ENCODE measurements at places on chromosomes 1 and 21. TPM values are rescaled to one million over a fixed set of nuclear protein-coding genes. Genes with fewer than 3 reads are reported as not detected.

DNA sequence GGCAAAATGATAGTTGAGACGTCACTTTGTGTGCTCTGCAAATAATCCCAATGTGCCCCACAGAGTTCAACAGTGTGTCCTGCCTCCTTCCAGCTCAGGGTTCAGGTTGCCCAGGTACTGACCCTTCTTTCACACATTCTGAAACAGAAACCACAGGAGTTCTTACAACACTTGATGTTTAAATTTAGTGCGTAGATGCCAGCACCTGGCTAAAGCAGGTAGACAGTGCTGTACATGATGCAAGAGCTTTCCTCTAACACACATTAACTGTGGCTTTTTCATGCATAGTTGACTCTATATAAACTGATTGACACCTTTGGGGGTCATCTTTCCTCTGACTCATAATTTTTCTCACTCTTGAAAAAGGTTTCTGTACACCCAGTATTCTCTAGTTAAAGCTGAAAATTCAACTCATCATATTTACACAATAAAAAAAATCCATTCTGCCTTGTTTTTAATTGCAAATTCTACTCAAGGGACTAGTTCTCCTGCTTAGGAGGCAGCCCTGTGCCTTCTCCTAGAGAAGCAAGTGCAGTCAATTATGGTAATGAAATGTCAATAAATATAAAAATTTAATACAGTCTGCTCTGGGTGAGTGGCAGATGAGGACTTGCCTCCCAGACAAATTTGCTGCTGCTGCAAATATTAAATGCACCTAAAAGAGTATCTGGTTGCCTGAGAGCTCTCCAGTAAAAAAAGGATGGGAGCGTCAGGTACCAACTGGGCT is 91.4 kb downstream of the NR5A2 start:
- no peaks in the 10 kb centered on the region for H3K4me1 ChIP-seq
- H3K27me3 ChIP-seq, result no peaks in the 10 kb centered on the region
- no peak overlapping the region for H3K4me3 ChIP-seq
- no peak overlapping the region for H3K27ac ChIP-seq

AJAP1 gene
- total RNA-seq, result 0.16 TPM

DNA sequence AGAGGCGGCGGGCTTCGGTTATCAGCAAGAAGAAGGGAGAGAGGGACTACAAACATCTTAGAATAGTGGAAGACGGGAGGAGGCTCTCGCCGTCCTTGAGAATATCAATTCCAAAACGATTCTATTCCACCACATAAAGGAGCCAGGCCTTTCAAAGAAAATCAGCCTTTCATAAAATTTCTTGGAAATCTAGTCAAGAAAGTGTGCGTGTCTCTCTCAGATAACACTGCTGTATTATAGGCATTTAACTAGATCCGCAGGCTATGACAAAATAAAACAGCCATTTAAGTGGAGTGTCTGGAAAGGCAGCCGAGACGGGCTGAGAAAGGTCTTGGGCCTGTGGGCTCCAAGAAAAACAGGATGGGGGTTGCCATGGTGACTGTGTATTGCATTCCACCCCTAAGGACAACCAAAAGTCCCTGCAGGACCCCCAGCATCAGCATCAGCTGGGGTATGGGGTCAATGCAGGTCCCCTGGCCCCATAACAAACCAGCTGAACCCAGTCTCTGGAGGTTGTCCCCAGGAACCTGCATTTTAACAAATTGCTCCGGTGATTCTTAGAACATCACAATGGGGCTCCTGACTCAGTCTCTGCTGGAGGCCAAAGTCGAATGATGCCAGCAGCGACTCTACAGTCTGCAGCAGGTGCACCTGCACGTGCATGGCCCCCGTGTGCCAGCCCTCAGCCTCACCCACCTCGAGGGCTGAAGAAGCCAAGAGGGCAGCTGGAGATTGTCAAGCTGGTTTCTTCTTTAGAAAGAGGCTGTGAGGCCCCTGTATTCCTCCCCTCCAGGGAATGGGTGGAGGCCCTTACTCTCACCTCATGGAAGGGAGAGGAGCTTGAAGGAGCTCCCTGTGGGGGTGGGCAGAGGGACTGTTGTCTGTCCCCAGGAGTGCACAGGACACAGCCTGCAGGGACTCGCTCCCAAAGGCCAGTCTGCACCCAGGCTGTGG is 287.4 kb downstream of the NPHP4 start:
- H3K27me3 ChIP-seq, result no peaks in the 10 kb centered on the region
- H3K4me3 ChIP-seq, result no peak overlapping the region
- no peak overlapping the region for H3K27ac ChIP-seq
- DNase-seq, result no peak
- H3K4me1 ChIP-seq, result no peaks in the 10 kb centered on the region
- H3K36me3 ChIP-seq, result no peaks in the 10 kb centered on the region

CD2 gene
- 5.0 TPM for total RNA-seq

DNA sequence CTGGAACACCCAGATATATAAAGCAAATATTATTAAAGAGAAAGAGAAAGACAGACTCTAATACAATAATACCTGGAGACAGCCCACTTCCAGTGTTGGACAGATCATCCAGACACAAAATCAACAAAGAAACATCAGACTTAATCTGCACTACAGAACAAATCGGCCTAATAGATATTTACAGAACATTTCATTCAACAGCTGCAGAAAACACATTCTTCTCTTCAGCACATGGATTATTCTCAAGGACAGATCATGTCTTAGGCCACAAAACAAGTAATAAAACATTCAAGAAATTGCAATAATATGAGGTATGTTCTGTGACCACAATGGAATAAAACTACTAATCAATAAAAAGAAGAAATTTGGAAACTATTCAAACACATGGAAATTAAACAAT is 398.3 kb upstream of the DUSP10 start:
- DNase-seq, result no peak
- no peaks in the 10 kb centered on the region for H3K36me3 ChIP-seq
- H3K27ac ChIP-seq, result no peak overlapping the region
- peaks cover 2% of the 10 kb centered on the region for H3K4me1 ChIP-seq
- no peaks in the 10 kb centered on the region for H3K27me3 ChIP-seq

GRCh38 chr1:109152196-109152595 is 38.3 kb downstream of the ELAPOR1 start:
- no peak for DNase-seq
- no peaks in the 10 kb centered on the region for H3K27me3 ChIP-seq
- no peak overlapping the region for H3K4me3 ChIP-seq
- H3K27ac ChIP-seq, result peak overlapping the region; percentile 79
- no peaks in the 10 kb centered on the region for H3K36me3 ChIP-seq

DNA sequence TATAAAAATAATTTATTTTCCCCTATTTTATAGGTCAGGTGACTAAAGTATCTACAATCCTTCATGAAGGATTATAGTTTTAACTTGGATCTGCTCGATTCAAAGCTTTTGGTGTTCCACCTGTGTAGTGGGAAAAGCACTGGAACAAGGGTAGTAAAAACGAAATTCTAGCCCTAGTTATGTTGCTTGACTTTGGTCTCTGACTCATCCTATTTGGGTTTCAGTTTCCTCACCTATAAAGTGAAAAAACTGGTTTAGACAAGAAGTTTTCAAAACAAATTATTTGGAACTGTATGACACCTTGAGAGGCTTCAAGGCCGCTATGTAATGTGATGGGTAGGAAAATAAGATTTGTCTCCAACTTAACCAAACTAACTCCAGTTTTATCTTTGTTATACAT is 505.2 kb upstream of the ZRANB2 start:
- DNase-seq, result no peak
- no peaks in the 10 kb centered on the region for H3K36me3 ChIP-seq
- H3K4me3 ChIP-seq, result no peak overlapping the region
- no peaks in the 10 kb centered on the region for H3K27me3 ChIP-seq
- no peaks in the 10 kb centered on the region for H3K4me1 ChIP-seq
- no peak overlapping the region for H3K27ac ChIP-seq

KRTAP10-12 gene
- not detected for total RNA-seq

CLDN17 gene
- not detected for total RNA-seq

- peaks cover 66% of the 10 kb centered on the region for H3K4me1 ChIP-seq
- no peak overlapping the region for H3K4me3 ChIP-seq
- DNase-seq, result peak; percentile 70
- H3K36me3 ChIP-seq, result no peaks in the 10 kb centered on the region
These were observed 7.3 kb downstream of the SH3BGRL3 start for GRCh38 chr1:26287033-26287711.

- DNase-seq, result no peak
- H3K36me3 ChIP-seq, result no peaks in the 10 kb centered on the region
- H3K4me3 ChIP-seq, result no peak overlapping the region
- H3K4me1 ChIP-seq, result no peaks in the 10 kb centered on the region
- no peak overlapping the region for H3K27ac ChIP-seq
These were observed 21.6 kb upstream of the PCP4 start for GRCh38 chr21:39845571-39846130.

DNA sequence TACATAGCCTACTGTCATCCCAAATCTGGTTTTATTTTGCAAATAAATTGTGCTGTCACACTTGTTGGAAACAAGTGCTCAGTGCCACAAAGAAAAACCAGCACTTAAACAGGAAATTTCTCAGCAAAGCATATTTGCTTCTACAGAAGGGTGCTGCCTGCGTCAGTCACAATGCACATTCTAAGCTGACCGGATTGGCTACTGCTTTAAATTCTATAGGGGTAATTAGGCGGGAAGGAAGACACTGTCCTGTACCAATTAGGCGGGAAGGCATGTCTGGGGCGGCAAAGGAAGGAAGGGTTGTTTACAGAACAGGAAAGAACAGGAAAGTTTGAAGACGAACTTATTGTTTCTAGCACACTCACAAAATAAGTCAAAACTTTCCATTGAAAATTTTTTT is 2.8 kb downstream of the IFI16 start:
- peak; percentile 15 for DNase-seq
- H3K36me3 ChIP-seq, result no peaks in the 10 kb centered on the region
- H3K27ac ChIP-seq, result peak overlapping the region; percentile 49
- no peaks in the 10 kb centered on the region for H3K27me3 ChIP-seq

NFASC gene
- 12.0 TPM for total RNA-seq

USP25 gene
- 82.0 TPM for total RNA-seq

DENND2D gene
- 56.4 TPM for total RNA-seq

DNA sequence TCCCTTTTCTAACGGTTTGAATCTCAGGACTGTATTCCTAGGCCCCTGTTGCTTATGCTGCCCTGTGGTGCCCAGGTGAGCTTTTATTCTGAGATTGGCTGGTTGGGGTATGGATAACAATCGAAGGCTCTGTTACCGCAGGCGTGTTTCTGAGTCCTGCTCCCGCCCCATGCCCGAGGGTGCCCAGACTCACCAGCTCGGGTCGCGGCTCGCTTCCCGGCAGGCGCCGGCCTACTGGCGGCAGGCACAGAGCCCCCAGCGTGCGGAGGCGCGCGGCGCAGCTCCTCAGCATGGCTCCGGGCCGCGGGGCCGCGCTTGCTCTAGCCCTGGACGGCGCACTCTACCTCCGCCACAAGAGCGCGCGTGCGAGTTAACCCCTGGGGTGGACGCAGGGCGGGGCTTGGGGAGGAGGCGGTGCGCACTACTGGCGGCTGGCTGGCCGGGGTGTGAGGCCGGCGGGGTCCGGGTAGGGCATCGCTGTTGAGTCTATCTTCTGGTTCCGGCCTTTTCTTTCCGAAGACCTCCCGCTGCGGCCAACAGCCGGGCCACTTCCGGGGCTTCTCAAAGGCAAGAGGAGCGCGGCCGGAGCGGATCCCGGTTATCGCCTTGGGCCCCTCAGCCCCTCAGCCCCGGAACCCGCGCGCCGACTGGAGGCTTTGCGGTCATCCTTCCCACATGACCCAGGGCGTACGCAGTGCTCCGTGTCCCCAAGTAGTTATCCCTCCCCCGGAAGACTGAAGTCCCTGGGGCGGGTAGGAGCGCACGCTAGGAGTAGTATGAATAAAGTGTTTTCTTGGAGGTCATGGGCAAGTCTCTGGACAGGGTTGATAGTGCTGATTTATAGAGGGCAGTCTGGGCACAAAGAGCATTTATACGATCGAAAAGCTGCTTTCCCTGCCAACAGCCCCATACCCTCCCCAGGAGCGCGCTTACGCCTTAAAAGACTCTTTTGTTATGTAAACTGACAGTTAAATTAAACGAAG is at the start of gene THEM4:
Gene THEM4, minus strand, starts transcription at position 345 of the 983 bp plus-strand sequence. Its CDS starts 53 bp downstream, at position 292.
- peak within 1 kb of the TSS; percentile 88 for H3K27ac ChIP-seq
- peaks cover 5% of the 10 kb centered on the region for H3K4me1 ChIP-seq
- no peaks in the 10 kb centered on the region for H3K36me3 ChIP-seq
- peak; percentile 98 for DNase-seq
- peak within 1 kb of the TSS; percentile 61 for H3K4me3 ChIP-seq

GRCh38 chr1:116195077-116195868 is 84.1 kb downstream of the MAB21L3 start:
- H3K27ac ChIP-seq, result peak overlapping the region; percentile 65
- no peaks in the 10 kb centered on the region for H3K27me3 ChIP-seq
- no peaks in the 10 kb centered on the region for H3K36me3 ChIP-seq
- no peak overlapping the region for H3K4me3 ChIP-seq

- H3K27ac ChIP-seq, result no peak overlapping the region
- no peak for DNase-seq
- no peaks in the 10 kb centered on the region for H3K4me1 ChIP-seq
- H3K36me3 ChIP-seq, result no peaks in the 10 kb centered on the region
These were observed 398 bp upstream of the DPT start for GRCh38 chr1:168729405-168729802.

PSEN2 gene
- total RNA-seq, result 24.6 TPM

DNA sequence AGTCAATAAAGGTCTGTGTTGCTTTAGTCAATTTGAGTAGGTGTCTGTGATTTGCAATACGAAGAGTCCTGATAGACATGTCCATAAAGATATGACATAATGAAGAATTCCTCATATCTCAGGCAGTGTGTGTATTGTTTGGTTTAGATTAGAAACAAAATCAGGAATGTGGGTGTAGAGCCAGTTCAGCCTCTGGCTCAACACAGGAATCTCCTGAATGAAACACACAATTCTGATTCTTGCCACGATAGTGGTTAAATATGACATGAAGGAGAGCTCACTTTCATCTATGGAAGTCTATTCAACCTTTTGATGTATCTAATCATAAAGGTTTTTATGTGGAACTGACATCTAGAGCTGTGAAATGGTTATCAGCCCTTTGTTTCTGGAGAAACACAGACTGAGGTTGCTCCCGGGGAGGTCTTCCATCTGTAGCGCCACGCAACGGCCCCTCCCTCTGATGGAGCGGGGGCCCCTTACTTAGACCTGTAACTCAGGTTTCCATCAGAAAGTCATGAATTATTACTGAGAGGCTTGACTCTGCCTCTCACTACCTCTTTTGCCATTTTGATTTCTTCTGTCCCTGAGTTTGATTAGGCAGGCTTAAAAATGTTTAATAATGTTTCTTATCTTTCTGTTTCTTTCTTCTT is 19.5 kb downstream of the TSPAN2 start:
- no peak overlapping the region for H3K4me3 ChIP-seq
- DNase-seq, result no peak
- H3K36me3 ChIP-seq, result no peaks in the 10 kb centered on the region
- peaks cover 51% of the 10 kb centered on the region for H3K4me1 ChIP-seq

CLEC20A gene
- not detected for total RNA-seq

ADGRB2 gene
- 1.1 TPM for total RNA-seq

DNA sequence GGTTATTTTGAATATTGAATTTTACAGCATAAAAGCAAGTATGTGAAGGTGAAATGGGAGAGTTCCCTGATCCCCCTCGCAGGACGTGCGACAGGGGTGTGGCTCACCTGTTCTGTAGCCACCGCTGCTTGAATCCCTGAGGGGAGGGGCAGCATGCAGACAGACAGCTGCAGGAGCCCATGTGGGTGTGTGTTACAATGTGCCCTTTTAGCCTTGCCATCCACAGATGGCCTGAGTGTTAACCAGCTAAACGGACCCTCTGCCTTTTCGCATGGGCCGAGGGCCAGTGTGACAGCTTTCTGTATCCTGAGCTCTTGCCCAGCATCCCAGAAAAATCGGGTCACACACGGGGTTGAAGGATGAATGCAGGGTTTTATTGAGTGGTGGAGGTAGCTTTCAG is 43.3 kb downstream of the JAM2 start:
- no peaks in the 10 kb centered on the region for H3K36me3 ChIP-seq
- no peaks in the 10 kb centered on the region for H3K27me3 ChIP-seq
- H3K4me1 ChIP-seq, result no peaks in the 10 kb centered on the region

AMY2A gene
- not detected for total RNA-seq
